ENCODE measurements at places on chromosomes 6 and 20.
A peak's percentile ranks its signal among the peaks of the same experiment; 100 is the strongest.

DNA sequence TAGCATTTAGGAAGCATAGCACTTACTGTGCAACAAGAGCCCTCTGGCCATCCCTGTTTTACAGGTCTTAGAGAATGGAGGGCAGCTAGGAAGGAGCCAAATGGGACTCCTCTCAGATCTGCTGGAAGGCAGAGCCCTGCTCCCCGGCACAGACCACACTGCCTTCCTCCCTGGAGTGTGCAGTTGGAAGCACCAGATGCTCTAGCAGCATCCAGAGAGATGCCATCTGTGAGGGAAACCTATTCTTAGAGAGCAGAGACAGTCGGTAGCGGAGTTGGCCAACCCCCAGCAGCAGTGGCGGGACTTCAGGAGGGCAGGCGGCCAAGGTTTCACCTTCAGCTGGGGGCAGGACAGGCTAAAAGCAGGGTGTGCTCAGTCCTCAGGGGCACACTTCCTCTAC lies 16.7 kb upstream of the E2F1 start:
- no peak for DNase-seq

GRCh38 chr6:782141-782540 lies 89.2 kb upstream of the EXOC2 start:
- no peak for DNase-seq

GRCh38 chr6:135566311-135567068 lies 69.0 kb upstream of the AHI1 start:
- DNase-seq = no peak

DNA sequence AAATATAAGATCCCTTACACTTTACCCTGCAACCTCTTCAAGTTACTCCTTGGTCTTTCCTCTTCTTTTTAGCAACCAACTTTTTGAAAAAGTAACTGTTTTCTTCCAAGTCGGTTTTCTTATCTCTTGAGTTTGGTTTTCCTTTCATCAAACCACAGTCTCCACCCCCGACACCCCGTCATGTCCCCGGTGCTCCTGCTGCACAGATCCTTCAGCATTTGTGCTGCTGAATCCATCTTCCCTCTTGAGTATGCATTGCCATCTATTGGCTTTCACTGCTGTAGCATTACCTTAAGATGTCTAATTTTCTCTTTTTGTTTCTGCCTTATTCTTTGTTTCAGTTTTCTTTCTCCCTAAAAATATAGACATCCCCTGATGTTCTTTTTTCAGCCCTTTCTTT lies 11.9 kb upstream of the TNFRSF21 start:
- no peak for DNase-seq

DNA sequence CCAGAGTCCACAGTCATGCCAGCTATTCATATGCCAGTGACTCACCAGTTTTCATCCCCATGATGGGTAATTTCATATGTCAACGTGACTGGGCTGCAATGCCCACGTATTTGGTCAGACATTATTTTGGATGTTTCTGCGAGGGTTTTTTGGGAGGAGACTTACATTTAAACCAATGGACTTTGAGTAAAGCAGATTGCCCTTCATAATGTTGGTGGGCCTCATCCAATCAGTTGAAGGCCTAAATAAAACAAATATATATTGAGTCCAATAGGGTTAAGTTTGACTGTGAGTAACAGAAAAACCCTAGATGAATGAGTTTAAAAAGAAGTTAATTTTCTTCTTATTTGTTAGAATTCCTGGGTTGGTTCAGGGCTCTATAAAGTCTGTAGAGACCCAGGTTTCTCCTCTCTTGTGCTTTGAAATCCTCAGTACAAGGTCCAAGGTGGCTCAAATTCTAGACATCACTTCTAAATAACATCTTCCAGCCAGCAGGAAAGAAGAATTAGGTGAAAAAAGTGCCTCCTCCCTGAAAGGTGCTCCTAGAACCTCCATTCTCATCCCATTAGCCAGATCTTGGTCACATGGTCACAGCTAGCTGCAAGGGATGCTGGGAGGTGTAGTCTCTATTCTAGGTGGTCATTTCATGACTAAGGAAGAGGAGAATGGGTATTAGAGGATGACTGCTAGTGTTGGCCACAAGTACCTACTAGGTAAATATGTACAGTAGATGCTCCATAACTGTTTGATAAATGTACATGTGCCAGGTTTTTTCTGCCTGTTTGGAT lies 16.7 kb upstream of the NEDD9 start:
- no peak for DNase-seq

DNA sequence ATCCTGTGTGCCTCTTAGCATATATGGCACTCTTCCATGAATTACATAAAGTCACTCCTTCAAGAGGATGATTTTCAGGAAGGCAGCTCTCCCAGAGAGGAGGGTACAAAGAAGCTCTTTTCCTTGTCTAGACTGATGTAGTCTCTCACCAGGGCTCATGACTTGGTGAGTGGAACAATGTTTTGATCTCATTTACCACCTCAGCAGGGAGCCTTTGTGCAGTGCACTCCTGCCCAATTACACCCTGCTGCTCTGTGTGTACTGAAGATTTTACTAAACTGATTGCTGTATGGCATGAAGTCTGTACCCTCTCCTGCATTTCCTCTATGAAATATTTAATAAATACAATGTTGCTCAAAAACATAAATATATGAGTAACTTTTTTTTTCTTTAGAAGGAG lies 598.3 kb upstream of the HS3ST5 start:
- DNase-seq = no peak

DNA sequence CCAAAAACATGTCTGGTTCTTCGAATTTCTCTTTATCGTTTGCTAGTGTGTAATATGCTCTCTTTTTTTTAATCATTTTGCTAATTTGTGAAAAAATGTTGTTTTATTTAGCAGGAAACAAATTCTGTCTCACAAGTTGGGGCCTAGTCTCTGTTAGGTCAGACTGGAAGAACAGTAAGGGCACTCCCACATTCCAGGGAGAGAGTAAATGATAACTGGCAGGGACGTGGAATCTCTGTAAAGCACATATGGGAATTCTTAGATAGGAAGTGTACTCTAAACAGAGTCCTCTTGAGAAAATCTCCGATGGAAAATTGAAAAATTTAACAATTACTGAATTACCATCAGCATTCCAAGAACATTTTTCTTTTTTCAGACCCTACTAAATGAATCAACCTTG lies 16.4 kb upstream of the CCDC28A start:
- no peak for DNase-seq

DNA sequence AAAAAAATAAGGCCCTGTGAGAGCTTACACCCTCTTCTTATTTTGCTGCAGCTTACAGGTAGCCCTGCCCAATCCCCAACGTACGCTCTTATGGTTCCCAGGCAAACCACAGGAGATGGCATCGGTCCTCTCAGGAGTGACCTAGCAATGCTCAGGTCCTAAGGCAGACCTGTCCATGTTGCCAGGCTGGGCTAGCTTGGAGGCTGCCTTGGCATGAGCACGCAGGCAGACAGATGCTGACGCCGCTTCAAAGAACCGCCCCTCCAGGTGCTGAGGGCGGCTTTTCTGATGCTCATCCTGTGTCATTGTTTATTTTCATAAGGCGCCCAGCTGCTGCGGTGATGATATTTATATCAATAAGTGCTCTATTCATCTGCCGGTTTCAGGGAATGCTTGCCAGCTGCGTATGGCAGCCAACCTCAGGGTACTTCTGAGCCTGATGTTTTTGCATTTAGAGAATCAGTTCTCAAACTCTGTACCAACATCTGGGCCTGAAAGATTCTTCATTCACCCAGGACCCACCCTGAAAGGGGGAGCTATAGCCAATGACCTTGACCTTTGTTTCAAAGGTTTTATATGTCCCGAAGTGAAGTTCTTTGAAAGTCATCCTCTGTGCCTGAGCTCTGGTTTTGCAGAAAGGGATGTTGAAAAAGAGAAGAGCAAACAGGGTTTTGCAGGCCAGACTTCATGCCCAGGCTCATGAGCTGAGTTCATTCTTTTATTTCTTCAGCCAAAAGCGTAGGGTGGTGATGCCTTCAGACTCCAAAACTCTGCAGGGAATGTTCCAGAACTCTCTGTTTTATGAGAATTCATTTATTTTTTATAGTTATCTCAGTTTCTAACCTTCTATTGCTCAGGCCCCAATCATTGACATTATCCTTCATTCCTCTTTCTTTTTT lies 475.6 kb upstream of the CHD6 start:
- no peak for DNase-seq

GRCh38 chr6:161543684-161544309 lies 269.9 kb upstream of the AGPAT4 start:
- no peak for DNase-seq

GRCh38 chr6:14243597-14243996 lies 126.0 kb downstream of the CD83 start:
- DNase-seq = no peak

- no peak for DNase-seq
Measured at GRCh38 chr6:163352011-163352685, 62.4 kb upstream of the QKI start.

DNA sequence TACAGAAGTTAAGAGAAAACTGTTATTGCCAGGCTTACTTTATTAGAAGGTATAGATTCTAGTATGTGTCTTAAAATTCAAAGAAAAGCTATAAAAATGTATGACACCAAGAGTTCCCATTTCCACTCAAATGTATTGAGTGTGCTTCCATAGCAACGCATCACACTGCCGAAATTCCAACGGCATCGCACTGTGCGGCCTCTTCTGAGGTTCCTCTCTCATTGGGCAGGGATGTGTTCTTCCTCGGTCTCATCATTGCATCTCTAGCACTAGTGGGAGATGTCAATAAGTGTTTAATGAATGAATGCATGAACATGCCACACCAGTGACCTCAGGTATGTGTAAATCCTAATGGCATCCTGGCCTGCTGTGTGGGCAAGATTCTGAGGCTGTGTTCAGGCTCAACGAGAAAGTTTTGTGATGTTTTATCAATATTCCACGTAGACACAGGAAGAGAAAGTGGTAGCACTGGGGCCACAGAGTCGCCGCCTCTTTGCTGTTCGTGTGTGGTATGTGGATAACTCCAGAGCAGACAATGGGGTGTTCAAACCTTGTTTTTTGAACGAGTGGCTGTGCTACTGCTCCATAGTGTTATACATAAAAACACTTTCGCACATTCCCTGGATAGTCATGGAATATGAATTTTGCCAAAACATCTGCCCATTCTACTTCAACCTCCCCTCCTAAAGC lies 171.6 kb downstream of the ADGB start:
- no peak for DNase-seq

DNA sequence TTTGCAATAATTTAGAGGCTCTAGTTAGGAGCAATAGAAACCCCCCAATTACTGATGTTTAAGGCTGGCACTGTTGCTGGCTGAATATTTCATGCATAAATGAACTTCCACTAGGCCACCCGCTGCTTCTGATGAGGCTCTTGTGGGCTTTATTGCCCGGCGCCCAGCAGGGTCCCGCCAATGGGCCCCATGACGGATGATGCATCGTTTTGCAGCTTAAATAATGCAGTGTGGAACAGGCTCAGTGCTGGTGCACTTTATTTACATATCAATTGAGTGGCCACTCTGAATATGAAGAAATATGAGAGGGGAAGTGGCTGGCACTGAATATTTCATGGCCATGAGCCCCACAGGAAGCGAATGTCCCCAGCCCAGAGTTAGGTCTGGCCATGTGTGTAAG lies 155.3 kb upstream of the MAFB start:
- no peak for DNase-seq

DNA sequence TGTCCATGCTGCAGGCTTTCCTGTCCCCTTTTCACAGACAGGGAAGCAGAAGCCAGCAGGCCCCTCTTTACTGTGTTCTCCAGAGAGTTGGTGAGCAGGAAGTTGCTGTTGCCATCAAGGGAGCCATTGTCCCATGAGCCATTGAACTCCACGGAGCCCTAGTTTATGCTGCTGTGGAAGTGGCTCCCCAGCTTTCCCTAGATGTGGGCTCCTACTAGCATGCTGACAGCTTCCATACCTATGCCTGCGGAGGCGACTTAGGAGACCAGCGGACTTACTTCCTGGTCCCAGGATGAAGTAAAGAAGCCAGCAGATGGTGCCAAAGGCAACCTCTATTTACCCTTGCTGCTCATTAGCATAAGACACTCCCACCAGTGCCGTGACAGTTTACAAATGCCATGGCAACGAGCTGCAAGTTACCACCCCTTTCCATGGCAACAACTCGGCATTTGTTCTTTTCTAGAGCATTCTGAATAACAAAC lies 30.8 kb upstream of the FKBP1A start:
- DNase-seq = peak; percentile 11

- no peak for DNase-seq
Measured at GRCh38 chr6:127462376-127462775, 3.2 kb upstream of the KIAA0408 start.

GRCh38 chr6:25223490-25223991 lies 55.6 kb upstream of the CARMIL1 start:
- DNase-seq = peak; percentile 75

DNA sequence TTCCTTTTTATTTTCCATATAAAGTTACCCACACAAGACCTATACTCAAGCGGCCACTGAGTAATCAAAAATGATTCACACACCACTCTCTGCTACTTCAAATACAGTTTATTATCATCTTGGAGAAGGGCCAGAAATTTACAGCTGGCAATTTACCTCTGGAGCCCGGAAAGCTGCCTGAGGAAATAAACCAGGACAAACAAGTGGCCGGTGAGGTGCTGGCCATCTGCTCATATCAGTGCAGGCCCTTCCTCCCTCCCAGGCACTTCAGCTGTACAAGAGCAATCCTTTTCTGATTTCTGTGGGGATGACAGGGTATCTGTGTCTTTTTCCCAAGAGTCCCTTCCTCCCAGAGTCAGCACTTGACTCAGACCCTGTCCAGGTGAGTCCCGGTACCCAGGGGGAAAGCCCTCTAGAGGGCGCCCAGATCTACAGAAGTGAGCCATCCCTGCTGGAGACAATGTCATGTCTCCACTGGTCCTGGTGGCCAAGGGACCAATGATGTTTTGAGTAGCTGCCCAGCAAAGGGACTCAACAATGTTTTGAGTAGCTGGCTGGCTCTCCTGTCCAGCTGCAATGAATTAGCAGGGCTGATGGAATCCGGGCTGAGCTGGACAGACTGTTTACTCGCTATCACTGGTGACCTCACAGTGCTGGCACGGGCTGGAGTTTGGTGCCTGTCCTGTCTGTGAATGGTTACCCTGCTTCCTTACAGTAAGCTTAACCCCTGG lies 23.6 kb downstream of the LRP11 start:
- peak; percentile 62 for DNase-seq

GRCh38 chr6:1099264-1099663 lies 212.6 kb upstream of the FOXQ1 start:
- DNase-seq = no peak

All from activated CD4-positive, alpha-beta T cell treated with anti-CD3 and anti-CD28 coated beads, Interleukin-2, Interleukin-6, amounts not matched to agents 100 ng/mL and 50 ng/mL, durations not matched to agents 16 hours and 8 hours (primary cell).